NCI-H1417 treated with DMSO at 0.1 percent for 48 hours (cell line): ENCODE measurements at places on chromosomes 7 and 10.

- no peak for DNase-seq
These were observed 51.3 kb downstream of the TMEM270 start for GRCh38 chr7:73912223-73912622.

- DNase-seq = no peak
These were observed 221.4 kb downstream of the ADARB2 start for GRCh38 chr10:1515780-1516491.

DNA sequence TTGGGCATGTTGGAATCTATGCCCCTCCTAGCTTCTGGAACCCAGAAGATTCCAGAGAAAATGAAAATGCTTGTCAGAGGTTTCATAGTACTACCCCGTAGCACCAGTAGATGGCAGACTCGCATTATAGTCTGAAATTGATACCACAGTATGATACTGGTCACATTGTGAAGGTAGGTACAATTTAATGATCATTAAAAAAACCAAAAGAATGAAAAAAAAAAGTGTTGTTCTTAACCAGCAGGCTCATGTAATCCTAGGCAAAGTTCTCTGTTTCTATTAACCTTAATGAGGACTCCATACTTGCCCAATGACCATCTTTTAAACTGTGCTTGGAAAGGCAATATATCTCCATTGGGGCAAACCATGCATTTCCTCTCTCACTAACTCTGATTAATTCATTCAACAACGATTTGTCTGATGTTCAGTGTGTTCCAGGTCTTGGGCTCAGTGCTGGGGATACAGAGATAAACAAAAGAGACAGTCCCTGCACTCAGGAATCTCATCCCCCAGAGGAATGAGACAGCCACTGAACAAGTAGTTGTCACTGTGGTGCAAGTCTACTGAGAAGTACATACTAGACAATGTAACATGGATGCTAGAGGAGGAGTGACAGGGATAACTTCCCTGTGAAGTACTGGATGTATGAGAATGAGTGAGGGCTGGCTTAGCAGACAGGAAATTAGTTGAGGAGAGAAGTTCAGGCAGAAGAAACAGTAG lies 223.5 kb upstream of the PHYHIPL start:
- DNase-seq = no peak

DNA sequence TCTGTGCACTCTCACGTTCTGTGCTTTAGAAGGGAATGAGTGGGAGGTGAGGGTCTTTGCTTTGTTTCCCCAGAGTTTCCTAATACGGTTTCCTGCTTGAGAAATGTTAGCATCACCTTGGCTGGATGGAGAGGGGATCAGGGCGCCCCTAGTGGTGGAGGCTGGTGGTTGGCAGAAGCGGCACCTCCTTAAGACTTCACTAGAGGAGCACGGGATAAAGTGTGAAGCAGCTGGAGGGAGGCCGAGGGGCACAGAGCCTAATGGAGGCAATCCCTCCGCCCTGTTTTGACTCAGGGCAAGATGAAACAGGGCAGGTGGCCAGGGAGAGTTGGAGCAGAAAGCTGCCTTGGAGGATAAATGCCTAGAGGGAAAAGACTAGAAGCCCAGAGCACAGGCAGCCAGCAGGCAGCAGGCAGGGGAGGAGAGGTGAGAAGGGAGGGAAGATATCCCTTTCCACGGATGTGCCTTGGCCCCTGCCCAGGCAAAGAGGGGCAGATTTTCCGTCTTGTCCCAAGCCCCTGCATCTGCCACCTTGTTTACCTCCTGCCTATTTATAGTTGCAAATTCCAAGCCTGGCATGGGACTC lies 56.0 kb upstream of the BTRC start:
- DNase-seq = no peak

- DNase-seq = no peak
These were observed 133.5 kb downstream of the PTPN20 start for GRCh38 chr10:47044741-47045140.

DNA sequence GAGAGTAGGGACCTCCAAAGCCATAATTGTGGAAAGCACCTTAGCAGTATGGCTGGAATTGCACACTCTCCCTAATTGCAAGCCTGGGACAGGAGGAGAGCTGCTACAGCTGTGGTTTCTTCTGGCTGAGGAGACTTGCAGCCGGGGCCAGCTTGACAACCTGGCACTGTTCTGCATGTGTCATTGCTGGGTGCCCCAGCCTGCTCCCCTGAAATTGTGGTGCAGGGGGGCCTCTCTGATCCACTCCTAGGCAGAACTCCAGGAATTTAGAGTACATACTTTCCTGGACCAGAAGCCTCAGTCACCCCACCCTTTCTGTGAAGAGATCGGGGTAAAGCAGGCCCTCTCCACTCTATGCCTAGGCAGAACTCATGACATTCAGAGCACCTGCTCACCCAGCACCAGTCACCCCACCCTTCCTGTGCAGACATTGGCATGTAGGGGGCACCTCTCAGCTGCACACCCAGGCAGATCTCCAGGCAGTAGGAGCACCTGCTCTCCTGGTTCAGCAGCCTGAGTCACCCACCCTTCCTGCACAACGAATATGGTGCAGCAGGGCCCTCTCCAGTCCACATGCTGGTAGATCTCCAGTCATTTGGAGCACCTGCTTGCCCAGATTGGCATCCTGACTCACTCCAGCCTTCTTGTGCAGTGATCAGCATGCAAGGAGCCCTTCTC lies 34.4 kb upstream of the DYNC1I1 start:
- no peak for DNase-seq

GRCh38 chr10:24528946-24529345 lies 194.7 kb downstream of the ARHGAP21 start:
- no peak for DNase-seq

GRCh38 chr10:131675104-131675503 lies 225.7 kb upstream of the PPP2R2D start:
- no peak for DNase-seq

DNA sequence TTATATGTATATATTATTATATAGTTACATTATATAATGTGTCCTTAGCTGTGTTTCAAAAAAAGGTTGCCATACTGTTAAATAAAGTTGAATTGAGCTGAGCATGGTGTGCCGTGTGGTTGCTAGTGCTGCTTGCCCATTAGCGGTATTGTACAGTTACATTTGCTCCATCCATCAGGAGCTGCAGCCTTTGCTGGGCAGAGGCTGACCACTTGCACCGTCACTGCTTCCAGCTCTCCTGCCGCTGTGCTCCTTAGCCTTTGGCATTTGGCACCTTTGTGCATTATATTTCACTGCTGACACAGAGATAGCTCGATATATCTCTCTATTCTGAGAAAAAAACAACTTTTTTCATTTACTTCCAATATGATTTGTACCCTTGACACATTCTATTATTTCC lies 372.2 kb downstream of the PHTF2 start:
- no peak for DNase-seq

GRCh38 chr7:4816419-4817080 lies 41.1 kb downstream of the AP5Z1 start:
- DNase-seq = no peak

DNA sequence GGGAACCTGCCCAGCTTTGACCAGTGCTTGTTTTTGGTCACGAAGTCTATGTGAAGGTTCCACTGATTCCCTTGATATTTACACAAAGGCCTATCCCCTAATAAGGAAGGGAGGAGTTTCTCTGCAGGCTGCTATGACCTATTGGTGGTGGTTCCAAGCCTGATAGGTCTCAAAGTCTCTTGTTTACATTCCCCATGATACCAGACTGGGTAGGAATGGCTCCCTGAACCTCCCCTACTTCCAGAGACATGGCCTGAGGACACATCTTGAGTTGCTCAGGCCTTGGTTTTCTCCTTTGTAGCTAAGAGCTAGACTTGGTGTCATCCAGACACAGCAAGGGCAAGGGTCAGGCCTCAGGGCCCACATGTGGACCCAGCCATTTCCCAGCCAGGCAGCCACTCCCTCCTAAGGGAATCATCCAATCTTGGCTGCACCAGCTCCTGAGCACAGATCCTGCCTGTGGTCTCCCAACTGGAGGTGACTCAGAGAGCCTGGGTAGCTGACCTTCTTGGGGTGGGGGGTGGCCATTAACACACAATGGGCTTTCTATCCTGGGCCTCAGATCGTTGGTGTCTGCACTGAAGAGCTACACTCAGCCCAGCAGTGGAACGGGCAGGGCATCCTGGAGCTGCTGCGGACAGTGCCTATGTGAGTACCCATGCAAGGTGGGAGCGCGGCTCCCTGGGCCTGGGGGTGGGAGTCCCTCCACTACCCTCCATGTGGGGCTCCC lies 51.0 kb upstream of the TRIM8 start:
- no peak for DNase-seq

GRCh38 chr10:44311563-44312051 lies 73.3 kb downstream of the CXCL12 start:
- no peak for DNase-seq

DNA sequence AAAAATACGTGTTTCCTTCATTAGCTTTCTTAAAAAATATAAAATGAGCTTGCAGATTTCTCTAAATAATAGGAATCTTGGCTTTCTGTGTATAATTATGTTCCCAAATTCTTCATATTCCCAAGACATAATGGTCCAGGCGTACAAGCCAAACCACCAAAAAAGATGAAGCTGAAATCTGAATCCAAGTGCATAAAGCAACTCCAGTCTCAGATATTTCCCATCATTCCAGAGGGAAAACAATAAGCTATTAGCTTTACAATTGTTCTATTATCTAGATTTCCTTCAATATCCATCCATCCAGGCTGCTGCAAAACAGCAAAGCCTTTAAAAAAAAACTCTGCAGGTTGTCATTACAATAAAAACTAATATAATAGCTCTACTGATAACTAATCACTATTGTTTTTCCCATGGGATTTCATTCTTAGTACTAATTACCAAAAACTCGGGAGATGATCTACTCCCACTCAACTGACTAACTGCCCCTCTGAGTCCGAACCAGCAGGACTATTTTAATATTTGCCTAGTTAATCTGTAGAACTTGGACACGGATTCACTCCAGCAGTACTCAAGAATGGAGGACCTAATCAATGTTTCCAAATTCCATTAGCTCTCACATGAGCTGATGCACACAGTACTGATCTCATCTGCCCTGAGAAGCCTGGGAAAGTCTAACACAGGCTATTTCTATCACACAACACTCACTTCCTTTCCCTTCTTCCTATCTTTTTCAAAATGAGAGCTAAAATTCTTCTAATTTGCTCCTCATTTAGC lies 108.9 kb upstream of the ASAH2 start:
- DNase-seq = no peak

DNA sequence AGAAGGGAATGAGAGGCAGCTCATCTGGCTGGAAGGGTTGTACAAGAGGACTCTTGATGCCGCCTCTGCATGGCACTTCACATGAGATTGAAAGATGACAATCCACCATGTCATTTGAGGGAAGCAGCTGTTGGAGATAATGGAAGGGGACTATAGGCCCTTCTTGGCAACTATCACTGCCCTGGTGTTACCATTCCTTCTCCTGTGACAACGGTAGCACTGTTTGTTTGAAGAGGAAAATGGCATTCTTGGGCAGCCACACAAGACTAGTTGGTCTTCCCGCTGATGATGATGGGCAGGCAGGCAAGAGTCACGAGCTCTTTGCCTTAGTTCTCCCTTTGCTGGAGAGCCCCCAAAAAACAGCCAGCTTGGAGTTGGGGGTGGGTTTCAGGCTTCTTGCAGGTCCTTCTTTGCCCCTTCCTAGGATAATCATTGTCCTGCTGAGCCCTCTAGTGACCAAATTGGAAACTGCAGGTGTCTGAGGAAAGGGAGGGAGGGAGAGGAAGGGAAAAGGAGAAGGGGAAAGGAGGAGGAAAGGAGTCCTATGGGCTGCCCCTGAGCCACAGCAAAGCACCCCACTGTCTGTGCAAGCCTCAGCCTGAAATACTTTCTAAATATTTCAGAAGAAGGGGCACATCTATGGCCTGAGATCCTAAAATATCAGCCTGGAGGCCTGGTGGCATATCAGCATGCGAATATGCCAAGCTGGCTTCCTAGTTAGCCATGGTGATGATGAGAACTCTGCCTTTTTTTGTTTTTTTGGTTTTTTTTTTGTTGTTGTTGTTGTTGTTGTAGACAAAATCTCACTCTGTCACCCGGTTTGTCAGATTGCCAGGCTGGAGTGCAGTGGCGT lies 165.6 kb upstream of the KMT2E start:
- DNase-seq = no peak

GRCh38 chr10:1273372-1274105 lies 217.4 kb downstream of the WDR37 start:
- no peak for DNase-seq

GRCh38 chr10:114697061-114697598 lies 39.1 kb upstream of the ABLIM1 start:
- no peak for DNase-seq

- no peak for DNase-seq
These were observed 90.8 kb downstream of the SFMBT2 start for GRCh38 chr10:7320072-7320471.

DNA sequence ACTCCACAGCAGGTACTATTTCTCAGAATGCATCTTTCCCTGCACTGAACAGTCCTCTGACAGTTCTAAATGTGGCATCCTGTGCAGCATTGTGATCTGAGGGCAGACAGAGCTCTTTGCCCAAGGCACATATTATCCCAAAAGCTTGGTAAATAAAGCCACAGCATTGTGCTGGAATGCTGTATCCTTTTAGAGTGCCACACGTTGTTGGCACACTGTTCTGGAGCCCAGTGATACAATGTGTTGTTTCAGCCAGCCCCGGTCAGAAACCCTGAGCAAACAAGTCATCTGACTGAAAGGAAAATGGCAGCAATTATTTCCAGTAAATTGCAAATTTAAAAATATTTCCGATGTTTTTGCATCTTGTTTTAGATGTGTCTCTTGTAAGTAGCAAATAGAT lies 45.4 kb downstream of the NAMPT start:
- DNase-seq = no peak
